Fibroblast of skin of left biceps (primary cell): ENCODE measurements at places on chromosomes 4 and X.

DNA sequence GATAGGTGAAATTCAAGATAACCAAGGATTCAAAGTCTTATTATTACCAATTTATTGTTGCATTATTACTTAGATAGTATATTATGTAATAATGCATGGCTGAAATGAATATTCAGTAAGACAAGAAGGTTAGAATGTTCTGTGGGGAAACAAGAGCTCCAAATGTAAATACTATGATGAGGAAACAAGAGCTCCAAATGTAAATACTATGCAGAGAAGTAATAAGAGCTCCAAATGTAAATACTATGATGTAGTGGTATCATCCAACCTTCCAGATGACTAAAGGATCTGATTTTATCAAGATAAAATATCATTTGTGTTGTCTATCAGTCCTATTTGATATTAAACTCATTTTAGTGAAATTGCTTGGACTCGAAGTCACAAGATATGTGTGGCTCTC lies 82.2 kb upstream of the PCDH18 start:
- no peak for DNase-seq

GRCh38 chr4:128384765-128385598 lies 97.4 kb upstream of the PGRMC2 start:
- DNase-seq: no peak

DNA sequence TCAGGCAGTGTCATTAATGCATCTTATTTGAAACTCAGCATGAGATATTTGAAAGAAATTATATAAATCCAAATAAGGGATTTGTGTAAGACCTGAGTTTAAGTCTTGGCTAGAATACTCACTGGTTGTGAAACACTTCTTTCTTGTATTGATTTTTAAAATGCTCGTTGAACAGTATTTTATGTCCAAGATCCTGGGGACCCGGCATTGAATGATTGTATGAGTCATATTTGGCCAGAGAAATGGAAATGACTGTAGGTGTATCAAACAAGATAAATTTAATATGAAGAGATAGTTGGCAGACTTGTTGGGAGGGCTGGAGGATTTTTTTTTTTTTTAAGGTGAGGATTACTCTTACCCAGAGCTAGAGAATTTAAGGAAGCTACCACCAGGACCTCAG lies 606.1 kb upstream of the CPEB2 start:
- DNase-seq: no peak

GRCh38 chr4:87152310-87153041 lies 67.9 kb downstream of the KLHL8 start:
- DNase-seq: no peak

DNA sequence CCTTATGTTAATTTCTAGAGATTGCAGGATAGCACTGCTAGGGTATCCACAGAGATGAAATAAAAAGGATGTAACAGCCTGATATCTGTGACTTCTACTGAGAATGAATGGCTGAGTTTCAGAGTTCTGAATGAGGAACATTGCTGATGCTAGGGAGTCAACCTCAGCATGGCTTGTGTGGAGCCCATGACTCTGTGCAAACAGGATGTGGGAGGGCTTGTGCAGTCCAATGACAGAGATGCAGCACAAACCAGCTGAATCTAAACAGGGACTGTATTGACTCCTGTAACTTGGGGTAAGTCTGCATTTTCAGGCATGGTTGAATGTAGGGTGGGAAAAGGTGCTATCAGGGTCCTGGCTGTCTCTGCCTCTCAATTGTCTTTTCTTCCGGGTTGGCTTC lies 5.3 kb upstream of the RASL11B start:
- no peak for DNase-seq

GRCh38 chr4:47075262-47075661 lies 43.9 kb downstream of the GABRB1 start:
- no peak for DNase-seq

DNA sequence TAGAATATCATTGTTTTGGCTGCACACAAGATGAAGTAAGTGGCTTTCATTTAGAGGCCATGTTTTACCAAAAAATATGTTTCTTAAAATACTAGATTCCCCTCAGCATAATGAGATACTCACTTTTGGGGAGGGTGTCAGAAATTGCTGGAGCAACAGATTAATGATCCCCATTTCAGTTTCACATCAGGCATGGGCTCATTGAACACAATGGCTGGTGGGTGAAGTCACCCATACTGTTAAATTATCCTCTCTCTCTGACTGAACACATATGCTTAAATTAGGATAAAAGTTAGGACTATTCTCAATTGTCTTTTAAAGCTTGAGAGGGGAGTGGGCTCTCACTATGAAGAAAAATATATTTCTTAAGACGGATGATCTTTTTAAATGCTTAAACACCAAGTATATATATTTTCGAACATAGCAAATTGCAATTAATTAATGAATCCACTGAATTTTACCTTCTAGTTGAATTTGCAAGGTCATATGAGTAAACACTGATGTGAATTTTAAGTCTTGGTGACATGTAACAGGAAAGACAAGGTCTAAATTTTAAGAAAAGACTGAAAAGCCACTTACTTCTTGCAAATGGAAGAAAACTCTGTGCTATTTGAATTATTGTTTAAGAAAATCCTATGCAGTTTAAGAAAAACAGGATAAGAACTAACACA lies 2.5 kb downstream of the GPM6A start:
- DNase-seq: no peak

- DNase-seq: no peak
These were observed 71.0 kb downstream of the MTHFD2L start for GRCh38 chr4:74228691-74229640.

DNA sequence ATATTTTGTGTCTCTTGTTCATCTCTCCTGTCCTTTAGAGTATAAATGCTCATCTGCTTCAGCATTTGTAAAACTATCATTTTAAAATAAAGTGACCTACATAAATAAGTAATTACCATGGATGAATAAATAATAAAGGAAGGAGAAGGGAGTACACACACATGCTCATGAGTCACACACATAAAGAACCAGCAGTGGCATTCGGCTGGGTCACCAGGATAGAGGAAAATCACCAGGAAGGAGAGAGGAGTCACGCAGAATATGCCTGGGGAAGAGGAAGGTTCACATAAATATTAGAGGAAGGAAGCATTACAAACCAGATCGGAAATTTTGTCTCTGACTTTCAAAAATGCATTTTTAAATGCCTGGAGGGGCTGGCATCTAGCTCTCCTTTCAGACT lies 38.5 kb upstream of the MED14 start:
- DNase-seq: no peak

GRCh38 chrX:13001961-13002671 lies 27.2 kb downstream of the TMSB4X start:
- no peak for DNase-seq

DNA sequence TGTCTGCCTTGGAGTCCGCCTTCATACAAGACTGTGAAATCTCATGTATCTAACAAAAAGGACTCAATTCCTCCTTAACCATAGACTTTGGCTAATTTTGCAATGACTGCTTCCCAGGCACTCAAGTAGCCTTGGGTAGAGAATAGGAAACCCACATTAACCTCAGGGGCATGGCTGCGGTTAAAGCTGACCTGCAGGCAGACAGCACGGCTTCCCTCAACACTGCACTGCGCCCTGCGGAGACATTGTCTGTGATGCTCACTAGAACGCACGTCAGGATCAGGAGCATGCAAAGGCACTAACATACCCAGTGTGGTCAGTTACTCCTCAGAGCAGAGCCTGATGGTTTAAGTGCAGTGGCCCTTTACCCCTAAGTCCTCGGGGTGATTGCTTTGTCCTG lies 10.3 kb upstream of the GPR143 start:
- DNase-seq: no peak

DNA sequence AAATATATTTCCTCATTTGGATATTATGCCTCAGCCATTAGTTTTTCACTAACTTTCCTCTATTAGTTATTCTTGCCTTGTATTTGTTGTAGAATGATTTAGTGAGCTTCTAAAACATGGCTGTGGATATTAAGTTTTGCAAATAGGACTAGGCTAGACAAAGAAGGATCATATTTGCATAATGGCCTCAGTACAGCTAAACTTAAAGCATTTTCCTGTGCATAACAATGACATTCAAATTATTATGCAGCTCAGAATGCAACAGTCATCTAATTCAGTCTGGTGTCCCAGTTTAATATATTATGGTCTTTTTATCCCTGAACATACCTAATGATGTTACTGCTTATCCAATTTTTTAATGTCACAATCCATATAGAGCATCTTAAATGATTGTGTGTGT lies 155.3 kb upstream of the DDIT4L start:
- no peak for DNase-seq
